ENCODE measurements at places on chromosomes 13 and 19. TPM values are rescaled to one million over a fixed set of nuclear protein-coding genes. Genes with fewer than 3 reads are reported as not detected.

POU4F1 gene
- not detected for total RNA-seq

LMTK3 gene
- total RNA-seq, result 2.6 TPM

- peak; percentile 64 for DNase-seq
Observed at GRCh38 chr13:20901668-20902437, 693 bp downstream of the XPO4 start.

DNA sequence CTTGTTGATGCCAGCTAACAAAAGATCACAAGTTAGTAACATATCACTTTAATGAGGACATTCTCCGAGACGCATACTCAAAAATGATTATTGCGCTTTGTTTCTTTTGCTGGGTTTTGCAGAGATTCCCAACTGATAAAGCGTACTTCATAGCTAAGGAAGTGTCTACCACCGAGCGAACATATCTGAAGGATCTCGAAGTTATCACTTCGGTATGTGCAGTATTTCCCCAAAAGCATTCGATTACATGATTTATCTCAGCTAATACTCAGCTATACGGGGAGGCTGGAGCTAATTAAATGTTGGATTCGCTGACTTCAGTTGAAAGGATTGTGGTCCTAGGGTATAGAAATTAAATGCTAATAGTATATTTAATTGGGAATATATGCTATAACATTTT lies 166.3 kb downstream of the STK24 start:
- no peak for DNase-seq

GRCh38 chr13:33642374-33643065 lies 175.4 kb upstream of the RFC3 start:
- DNase-seq, result no peak

DNA sequence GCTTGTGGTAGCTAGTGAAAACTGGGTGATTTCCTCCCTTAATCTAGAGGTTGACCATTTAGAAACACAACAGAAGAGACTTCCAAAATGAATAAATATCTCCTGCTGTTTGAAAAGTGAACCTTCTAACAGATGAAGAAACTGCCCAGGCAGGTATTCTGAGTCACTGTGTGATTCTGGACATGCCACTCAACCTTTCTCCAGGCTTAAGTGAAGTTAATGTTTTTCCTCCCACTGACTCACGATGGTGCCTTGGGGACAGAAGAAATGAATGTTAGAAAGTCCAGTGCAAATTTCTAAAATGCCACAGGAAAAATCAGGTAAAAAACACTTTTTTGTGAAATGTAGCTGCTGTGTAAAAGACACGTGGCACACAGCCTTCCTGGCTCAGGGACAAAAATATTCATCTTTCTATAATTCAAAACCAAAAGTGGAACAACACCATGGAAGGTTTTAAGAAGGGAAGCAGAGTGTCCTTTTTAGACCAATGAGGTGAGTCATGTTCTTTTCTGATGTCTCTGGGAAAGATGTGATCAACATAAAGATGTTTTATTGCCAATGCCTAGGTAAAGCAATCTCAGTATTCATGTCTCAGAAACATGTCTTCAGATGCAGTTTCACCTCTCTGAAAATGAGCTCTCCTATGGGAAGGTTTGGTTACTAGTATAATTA lies 9.1 kb downstream of the UBE2L5 start:
- no peak for DNase-seq

DNA sequence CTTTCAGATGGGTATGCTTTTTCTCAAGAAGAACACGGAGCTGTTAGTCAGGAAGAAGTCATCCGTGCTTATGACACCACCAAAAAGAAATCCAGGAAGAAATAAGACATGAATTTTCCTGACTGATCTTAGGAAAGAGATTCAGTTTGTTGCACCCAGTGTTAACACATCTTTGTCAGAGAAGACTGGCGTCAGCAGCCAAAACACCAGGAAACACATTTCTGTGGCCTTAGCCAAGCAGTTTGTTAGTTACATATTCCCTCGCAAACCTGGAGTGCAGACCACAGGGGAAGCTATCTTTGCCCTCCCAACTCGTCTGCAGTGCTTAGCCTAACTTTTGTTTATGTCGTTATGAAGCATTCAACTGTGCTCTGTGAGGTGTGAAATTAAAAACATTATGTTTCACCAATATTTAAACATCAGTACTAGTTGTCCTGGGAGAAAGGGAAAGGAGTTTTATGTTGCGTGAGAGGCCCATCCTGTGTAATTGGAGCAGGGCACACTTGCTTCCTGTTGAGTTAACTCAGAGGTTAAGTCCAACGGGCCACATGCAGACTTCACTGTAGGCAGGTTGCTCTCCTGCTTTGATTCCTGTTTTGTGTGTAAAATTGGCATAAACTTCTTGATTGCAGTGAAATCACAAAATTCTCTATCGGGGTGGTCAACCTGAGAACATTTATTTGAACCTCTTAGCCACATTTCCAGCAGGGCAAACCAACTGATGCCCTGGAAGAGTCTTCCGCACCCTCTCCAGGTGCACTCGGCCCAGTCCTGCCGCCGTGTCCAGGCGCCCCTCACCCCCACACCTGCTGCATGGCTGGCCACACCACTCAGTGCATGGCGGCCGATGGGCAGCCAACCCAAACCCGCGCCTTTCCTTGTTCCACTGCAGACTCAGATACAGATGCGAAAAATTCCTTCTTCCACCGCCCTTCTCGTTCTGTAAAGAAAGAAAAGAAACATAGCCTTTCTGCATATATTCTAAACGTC lies 31.6 kb downstream of the SHISA2 start:
- no peak for DNase-seq

GRCh38 chr13:35763782-35764123 lies 287.3 kb upstream of the MAB21L1 start:
- no peak for DNase-seq

DNA sequence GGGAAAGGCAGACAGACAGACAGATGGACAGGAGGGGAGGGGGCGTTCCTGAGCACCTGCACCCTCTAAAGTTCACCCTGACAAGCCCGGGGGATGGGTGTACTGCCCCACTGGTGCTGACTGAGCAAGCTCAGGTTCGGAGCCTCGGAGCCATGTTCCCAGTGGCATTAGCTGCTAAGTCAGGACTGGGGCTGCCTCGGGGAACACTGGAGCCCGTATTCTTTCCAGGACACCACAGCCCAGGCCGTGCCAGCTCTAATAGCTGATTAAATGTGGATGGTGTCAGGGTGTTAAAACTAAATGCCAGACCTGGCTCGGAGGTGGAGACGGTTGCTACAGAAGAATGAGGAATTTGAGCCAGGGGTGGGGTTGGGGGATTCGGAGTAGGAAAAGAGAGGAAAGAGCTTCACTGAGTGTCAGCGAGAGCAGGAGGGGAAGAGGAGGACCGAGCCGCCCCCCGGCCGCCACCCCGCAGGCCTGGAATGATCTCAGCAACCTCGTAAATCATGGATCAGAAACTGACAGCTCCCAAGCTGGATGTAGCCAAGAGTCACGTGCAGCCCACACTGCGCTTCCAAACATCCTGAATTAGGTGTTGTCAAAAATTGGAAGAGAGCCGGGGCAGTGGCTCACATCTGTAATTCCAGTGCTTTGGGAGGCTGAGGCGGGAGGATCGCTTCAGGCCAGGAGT lies 10.4 kb downstream of the MAP2K2 start:
- DNase-seq, result no peak

All from mucosa of descending colon (tissue), 3 donors.